CD4-positive, alpha-beta T cell treated with Interleukin-4 for 1 hour (primary cell): ENCODE measurements at places on chromosomes 2 and 18.
A peak's percentile ranks its signal among the peaks of the same experiment; 100 is the strongest.

GRCh38 chr18:9969247-9969646 lies 55.4 kb downstream of the VAPA start:
- no peak for DNase-seq

DNA sequence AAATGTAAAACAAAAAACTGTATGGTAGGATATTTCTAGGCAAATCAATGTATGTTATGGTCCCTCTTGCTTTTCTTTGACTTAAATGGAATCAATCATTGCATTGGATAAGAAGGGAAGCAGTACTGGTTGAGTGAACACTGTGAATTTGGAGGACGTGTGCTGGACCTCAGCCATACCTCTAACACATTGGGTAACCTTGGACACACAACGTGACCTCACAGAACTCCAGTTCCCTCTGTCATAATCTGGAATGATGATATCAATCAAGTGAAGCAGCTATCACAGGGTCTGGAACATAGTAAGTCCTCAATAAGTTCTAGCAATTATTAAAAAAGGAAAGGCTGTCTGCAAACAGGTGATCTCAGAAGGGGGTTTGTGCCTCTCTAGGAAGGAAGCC lies 474.9 kb upstream of the TCF4 start:
- DNase-seq: no peak

- DNase-seq: no peak
Observed at GRCh38 chr2:75113231-75113869, 86.0 kb downstream of the TACR1 start.

GRCh38 chr2:149561309-149561926 lies 26.2 kb downstream of the MMADHC start:
- no peak for DNase-seq

GRCh38 chr2:239047861-239048260 lies 200.0 kb downstream of the TWIST2 start:
- no peak for DNase-seq

DNA sequence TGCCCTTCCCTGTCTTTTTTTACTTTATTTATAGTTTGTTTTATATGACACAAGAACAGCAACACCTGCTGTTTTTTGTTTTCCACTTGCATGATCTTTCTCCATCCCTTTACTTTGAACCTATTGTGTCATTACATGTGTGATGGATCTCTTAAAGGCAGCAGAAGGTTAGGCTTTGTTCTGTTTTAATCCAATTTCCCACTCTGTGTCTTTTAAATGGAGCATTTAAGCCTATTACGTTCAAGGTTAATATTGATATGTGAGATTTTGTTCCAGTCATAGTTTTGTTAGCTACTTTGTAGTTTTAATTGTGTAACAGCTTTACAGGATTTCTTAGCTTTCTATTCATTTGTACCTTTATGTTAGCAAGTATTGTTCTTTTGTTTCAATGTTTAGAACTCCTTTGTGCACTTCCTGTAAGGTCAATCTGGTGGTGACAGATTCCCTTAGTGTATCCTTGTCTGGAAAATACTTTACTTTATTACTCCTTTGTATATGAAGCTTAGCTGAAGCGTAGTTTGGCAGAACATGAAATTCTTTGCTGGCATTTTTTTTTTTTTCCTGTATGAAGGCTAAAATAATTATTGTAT lies 1443.0 kb upstream of the LRRTM1 start:
- DNase-seq: no peak

DNA sequence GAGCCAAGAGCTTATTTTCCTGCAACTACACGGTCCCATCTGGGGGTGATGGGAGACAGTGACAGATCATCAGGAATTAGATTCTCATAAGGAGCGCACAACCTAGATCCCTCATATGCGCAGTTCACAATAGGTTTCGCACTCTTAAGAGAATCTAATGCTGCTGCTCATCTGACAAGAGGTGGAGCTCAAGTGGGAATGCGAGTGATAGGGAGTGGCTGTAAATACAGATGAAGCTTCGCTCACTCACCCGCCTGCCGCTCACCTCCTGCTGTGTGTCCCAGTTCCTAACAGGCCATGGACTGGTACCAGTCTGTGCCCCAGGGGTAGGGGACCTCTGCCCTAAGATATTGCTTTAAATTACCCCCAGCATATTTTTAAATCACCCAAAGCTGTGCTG lies 10.8 kb downstream of the LRRFIP1 start:
- no peak for DNase-seq

- DNase-seq: no peak
Observed at GRCh38 chr2:85435220-85435958, 16.9 kb downstream of the SH2D6 start.

DNA sequence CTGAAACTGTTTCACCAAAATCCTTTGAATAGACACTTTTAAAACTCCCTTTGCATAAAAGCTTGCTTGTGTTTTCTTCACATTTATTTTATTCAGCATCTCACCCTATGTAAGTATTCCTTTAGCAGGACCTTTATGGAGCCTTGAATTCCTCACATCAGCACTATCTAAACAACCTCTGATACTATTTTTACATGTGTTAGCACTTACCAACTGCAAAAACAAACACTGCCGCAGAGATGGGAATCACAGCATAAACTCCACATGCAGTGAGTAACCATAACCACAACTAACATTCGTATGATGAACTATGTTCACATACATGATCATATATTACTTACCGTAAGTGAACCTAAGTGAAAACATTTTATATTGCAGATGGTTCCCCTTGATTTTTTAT lies 15.4 kb downstream of the FBXO15 start:
- no peak for DNase-seq

DNA sequence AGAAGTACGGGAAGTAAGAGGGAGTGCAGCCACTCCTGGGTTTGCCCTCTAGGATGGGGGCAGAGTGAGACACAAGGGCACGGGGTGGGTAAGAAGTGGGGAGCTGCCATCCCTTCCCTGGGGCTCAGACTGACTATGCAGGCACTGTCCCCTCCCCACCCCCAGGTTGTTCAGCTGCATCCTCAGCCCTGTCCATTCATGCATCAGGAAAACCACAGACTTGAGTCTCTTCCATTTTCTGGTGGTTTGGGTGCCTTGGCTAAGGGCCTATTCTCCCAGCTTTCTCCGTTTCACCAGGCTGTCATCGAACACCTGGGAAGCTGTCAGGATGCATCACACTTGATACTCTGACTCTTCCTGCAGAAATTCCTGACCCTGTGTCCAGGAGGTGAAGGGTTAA lies 111.9 kb downstream of the TFCP2L1 start:
- no peak for DNase-seq

- DNase-seq: peak; percentile 9
Observed at GRCh38 chr2:170486730-170487129, 228.4 kb upstream of the SP5 start.

GRCh38 chr2:188966728-188967440 lies 7.3 kb upstream of the COL3A1 start:
- no peak for DNase-seq

GRCh38 chr18:28960146-28960545 lies 783.2 kb upstream of the CDH2 start:
- DNase-seq: no peak

DNA sequence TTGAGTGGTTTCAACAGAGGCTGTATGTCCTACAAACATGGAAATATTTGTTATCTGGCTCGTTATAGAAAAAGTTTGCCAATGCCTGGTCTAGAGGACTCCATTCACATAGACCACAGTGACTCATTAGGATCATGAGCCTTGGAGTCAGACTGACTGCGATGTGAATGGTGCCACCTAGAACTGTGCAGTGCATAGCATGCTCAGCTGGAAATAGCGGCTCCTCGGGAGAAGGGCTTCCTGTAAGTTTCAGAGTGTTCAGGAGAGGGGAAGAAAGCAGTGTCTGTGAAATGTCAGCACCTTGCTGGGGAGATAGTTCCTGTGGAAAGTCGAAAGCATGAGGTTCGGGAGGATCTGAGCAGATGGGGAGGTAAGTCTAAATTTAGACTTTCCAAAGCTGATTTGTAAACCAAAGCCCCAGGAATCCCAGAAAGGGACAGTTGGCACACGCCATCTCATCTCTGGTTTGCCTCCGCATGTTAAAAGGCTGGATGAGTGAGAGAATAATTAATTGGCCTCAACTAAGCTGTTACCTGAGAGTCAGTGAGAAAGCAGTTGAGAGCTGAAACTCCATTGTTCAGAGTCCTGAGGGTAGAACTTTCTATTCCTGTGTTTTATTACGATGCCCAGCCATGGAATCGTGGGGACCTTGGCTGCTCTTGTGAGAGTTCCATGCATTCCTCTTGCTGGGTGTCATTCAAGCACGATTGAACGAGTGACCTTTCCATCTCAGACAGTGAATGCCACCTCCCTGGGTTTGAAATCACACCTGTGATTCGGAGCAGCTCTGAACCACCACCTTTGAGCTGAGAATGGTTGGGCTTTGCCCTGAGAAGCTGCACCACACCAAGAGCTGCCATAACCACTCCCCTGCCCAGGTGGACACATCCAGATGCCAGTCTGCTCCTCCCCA lies 99.5 kb downstream of the MAPK4 start:
- DNase-seq: no peak

DNA sequence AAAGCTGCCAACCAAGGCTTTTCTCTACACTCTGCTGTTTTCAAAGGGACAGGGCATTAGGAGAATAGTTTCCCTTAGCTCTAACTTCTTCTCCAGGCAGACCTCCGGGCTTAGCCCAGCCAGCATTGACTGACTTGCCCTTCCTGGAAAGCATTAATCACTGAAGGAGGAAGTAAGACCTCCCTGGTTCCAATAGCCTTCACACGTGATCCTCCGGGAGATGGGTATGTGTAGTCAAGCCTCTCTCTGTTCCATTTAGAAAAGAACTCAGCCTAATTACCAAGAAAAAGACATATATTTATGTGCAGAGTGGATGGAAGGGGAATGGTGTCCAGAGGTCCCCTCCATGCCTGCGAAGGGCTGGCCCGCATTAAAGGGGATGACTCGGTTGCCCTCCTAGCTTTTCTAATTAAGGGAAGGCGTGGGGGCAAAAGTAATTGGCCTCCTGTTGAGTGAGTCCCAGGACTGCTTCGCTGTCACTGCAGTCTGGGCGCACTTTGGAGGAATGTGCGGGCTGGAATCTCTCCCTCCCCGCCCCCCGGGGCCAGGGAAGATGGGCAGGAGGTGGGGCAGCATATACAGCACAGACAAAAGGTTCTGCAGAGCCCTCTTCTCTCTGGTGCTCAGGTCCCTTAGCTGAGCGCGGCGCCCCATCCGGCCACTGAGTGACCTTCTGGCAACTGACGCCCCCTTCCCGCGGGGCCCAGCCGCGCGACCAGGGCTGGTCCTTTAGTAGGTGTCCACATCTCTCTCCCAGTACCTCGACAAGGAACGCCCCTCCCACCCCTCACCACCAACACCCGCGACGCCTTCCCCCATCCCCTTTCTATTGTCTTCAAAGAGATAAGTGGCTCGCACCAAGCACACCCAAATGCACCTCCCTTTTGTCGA lies 686.0 kb downstream of the NRXN1 start:
- no peak for DNase-seq

- DNase-seq: no peak
Observed at GRCh38 chr2:209661286-209661894, 110.2 kb upstream of the UNC80 start.

GRCh38 chr2:43333656-43334144 lies 107.3 kb upstream of the ZFP36L2 start:
- no peak for DNase-seq

- no peak for DNase-seq
Observed at GRCh38 chr2:26309921-26310320, 36.0 kb upstream of the SELENOI start.

DNA sequence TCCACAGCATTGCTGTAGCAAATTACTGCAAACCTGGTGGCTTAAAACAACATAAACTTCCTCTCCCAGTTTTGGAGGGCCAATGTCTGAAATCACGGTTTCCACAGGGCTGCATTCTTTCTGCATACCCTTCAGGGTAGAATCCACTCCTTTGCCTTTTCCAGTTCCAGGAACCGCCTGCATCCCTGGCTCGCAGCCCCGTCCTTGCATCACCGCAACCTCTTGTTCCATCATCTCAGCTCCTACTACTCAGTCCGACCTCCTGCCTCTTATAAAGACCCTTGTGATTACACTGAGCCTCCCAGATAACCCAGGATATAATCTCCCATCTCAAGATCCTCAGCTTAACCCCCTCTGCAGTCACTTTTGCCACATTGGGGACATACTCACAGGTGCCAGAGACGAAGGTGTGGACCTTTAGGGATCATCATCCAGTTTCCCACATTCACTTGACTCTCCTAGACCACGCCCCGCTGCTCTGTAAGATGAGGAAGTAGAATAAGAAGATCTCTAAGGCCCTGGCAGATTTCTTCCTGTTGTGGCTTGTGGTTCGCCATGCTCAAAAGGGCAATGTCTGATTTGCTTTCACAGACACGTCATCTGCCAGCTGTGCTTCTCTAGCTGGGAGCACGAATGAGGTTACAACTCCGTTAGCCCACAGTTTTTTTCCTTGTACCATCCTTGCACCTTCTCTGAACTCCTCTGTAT lies 103.6 kb upstream of the AGAP1 start:
- peak; percentile 55 for DNase-seq

DNA sequence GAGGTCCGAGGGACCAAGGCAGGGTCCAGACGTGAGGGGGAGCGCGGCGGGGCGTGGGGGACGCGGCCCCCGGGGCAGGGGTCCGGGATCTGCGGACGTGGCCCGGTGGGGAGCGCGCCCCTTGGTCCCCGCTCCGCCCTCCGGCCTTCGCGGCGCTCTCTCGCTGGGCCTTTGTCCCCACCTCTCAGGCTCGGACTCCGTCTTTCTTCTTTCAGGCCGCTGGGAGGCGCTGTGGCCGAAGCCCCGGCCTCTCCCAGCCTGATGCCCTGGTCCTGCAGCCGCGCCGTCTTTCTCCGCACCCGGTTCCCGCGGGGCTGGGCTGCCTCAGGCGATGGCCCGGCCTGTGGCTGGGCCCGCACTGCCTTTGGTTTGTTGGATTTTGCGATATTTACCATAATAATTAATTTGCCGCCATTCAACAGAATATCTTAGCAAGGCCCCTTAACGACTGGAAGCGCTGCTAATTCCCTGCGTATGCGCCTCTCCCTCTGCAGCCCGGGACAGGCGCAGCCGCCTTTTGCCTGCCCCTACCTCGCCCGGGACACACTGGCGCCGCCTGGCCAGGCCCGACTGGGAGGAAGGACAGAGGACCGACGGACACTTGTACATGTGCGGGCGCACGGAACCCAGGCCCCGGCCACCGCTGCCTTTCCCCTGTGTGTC lies 10.8 kb downstream of the SIX3 start:
- no peak for DNase-seq

DNA sequence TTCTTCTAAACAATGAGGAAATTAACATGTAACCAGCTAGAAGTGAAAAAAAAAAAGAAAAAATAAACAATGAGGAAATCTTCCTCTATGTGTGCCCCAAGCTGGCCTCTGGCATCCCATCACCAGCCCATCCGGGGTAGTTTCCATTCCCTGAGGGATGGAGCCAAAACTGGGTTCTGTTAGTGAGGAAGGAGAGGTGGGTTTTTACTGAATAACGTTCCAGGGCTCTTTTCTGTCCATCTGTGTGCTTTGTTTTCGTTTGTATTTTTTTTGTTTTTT lies 9.7 kb downstream of the EFHD1 start:
- no peak for DNase-seq

- no peak for DNase-seq
Observed at GRCh38 chr18:80204142-80204541, 43.2 kb downstream of the PARD6G start.

DNA sequence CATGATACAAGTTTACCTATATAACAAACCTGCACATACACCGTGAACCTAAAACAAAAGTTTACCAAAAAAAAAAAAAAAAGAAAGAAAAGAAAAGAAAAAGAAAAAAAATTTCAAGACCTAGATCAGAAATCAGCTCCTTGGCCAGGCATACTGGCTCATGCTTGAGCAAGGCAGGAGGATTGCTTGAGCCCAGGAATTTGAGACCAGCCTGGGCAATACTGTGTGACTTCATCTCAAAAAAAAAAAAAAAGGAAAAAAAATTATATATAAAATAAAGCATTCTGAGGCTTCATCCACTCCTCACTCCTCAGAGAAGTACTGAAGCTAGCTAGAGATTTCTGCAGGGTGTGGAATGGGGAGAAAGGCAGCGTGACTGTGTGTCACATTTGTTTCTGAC lies 11.8 kb upstream of the PROC start:
- no peak for DNase-seq
